Vein endothelial cell (primary cell): ENCODE measurements at places on chromosomes 2 and 18. TPM values are rescaled to one million over a fixed set of nuclear protein-coding genes. Genes with fewer than 3 reads are reported as not detected.

The FSIP2 gene
- 0.10 and 0.33 TPM in 2 replicates for total RNA-seq

The GRHL1 gene
- total RNA-seq = 0.57 and 0.65 TPM in 2 replicates

The MROH2A gene
- total RNA-seq = not detected in 2 replicates

The ABCG8 gene
- total RNA-seq = not detected in 2 replicates

The GPR75 gene
- 3.9 and 4.2 TPM in 2 replicates for total RNA-seq

The INHBB gene
- total RNA-seq = 6.9 and 8.2 TPM in 2 replicates

The AQP4 gene
- not detected in 2 replicates for total RNA-seq
